ENCODE measurements at places on chromosomes 6 and 20.

DNA sequence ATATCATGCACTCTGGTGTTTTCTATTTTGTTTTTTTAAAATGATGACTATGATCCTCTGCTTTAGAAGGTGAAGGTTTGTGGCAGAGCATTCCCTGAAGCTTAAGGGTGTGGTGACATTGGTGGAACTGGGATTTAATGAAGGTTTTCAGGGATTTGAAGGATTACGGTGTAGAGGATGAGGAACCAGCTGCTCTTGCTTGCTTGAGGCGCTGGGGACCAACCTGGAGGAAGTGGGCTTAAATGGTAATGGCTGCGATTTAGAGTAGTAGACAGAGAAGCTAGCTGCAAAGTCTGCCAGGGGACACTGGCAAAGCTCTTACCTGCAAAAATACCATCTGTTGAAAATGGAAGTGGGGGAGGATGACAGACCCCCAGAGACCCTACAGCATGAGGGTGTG, 241.8 kb downstream of the CLIC5 start:
- DNase-seq = no peak

GRCh38 chr6:66402873-66403272, 695.8 kb upstream of the EYS start:
- no peak for DNase-seq

DNA sequence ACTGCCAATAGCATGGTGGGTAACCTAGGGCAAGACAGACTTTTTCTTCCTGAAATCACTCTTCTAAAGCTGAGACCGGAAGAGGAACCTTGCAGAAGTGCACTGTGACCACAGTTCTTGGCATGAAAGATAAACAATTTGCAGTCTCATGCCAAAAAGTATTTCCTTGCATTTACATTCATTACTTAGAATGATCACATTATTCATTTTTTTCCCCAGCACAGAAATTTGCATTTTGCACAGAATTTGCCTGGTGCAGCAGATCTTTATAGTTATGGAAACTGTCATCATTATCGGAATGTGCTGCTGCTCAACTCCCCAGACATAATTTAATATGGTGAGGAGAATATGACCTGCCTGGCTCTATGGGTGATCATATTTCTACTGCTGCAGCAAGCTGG, 42.2 kb upstream of the EDN3 start:
- DNase-seq = no peak

DNA sequence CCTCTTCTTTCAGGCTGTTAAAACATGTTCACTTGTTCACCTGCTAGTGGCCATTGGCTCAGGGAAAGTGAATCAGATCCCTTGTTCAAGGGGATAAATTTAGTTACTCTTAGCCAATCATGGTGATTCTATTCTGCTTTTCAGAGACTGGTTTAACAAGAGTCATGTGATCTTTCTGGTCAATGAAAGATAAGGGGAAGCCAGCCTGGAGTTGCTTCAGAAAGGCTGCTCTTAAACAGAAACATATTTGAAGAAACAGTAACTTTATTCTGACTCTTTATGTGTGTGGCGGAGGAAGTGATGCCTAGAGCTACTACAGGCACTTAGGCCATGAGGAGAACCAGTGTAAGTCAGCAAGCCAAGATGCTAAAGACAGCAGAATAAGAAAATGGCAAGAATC, 28.1 kb upstream of the AHI1 start:
- DNase-seq = no peak

GRCh38 chr6:15171026-15171425, 74.8 kb upstream of the JARID2 start:
- no peak for DNase-seq

DNA sequence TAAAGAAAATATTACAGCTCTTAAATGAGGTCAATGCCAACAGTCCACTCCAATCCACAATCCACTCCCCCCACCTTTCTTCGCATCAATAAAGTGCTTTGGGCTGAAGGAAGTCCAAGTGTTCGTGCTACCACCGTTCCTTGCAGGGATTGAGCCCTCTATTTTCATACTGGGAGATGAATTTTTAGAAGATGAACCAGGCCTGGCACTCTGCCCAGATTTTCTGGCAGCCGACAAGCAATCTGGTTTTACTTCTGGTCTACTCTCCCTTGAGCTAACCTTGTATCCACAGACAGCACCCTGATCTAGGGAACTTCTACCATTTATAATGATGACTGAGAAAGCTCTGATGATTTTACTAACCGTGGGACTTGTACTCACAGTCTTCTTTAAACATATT, 72.3 kb downstream of the BTBD9 start:
- DNase-seq = no peak

GRCh38 chr6:132168961-132169360, 217.8 kb upstream of the CCN2 start:
- no peak for DNase-seq

DNA sequence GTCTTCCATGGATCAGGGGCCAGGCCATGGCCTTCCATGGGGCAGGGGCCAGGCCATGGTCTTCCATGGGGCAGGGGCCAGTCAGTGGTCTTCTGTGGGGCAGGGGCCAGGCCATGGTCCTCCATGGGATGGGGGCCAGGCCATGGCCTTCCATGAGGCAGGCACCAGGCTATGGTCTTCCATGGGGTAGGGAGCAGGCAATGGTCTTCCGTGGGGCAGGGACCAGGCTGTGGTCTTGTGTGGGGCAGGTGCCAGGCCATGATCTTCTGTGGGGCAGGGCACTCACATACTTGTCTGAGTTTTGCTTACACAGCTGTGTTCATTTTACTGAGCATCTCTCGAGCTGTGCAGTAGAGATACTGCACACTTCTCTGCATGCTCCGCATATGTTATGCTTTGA, 57.3 kb upstream of the THBS2 start:
- no peak for DNase-seq

DNA sequence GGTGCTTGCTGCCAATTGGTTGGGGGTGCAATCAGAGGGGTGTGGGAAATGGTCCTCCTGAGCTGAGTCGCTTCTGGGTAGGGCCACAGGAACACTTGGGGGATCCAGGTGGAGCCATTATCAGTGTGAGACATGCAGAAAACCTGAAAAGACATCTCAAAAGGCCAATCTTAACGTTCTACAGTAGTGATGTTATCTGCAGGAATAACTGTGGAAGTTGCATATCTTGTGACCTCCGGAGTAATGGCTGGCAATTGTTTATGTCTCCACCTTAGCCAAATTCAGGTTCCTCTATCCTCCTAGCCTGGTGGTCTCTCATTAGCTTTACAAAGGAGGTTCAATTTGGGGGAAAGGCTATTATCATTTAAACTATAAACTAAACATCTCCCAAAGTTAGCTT, 114.8 kb upstream of the SNX9 start:
- DNase-seq = no peak

DNA sequence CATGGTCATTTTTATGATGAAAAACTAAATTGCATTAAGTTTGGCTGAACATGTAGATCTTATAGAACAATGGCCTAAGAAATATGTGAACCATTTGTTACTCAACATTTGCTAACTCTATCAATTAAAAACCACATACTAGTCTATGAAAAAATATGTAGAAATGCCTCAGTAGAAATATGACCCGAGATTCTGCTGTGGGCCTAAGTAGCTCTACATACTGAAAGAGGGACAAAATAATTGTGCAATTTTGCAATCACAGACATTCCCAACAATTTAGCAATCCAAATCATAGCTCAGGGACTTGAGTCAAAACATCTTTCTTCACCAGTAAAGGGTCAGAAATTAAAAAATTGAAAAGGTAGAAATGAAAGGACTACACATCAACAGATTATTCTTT, 619.0 kb downstream of the FRK start:
- no peak for DNase-seq

- DNase-seq = no peak
Observed at GRCh38 chr6:82246370-82246769, 1.2 kb downstream of the IBTK start.

GRCh38 chr6:53831936-53832660, 37.3 kb downstream of the LRRC1 start:
- no peak for DNase-seq

DNA sequence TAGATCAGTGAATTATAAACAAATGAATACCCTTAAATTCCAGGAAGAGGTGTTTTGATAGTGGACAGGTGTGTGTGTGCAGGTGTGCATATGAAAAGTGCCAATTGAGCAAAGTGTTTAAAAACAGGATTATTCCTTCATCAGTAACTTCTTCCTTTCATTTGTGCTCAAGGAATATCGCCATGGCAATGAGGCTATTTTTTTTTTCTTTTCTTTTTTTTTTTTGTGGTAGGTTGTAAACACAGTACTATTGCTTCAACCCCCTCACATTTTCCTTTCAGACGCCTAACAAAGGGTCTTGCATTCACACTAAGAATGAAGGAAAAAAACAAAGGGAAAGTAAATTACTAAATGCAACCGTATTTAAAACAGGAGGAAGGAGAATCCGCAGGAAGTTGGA, 2.0 kb upstream of the HSPA1B start:
- DNase-seq = no peak

GRCh38 chr6:113629256-113629655, 227.9 kb upstream of the MARCKS start:
- no peak for DNase-seq

GRCh38 chr6:37785002-37785662, 34.4 kb upstream of the ZFAND3 start:
- DNase-seq = peak; percentile 47

DNA sequence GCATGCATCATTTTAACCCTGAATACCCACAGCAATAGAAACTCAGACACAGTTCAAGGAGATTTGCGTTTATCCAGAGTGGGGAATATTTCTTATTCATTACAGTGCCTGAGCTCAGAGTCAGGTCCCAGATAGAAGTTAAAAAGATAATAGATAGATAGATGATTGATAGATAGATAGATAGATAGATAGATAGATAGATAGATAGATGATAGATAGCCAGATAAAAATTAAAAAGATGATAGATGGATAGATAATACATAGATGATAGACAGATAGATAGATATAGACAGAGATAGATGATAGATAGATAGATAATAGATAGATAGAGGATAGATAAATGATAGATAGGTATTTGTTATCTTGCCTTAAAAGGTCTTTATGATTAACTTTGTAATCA, 184.7 kb downstream of the MYLK4 start:
- DNase-seq = no peak

GRCh38 chr6:56091159-56091869, 156.1 kb downstream of the COL21A1 start:
- DNase-seq = no peak

GRCh38 chr20:48411245-48411644, 416.6 kb downstream of the PREX1 start:
- no peak for DNase-seq

DNA sequence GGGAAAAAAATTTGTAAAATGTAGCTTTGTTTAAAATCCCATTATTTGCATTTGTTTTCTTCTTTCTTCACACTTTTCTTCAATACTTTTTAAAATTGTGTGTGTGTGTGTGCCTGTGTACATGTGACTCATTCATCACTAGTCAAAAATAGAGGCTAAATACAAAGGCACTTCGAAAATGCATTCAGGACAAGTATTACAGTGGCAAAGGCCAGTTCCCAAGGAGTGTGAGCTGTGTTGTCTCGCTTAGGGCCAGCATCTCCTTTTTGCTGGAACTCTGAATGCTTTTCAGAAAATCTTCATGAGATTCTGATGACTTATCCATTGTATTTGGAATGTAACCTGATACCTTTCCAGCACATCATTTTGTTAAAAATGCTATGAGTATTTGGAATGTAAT, 288.5 kb upstream of the CNR1 start:
- DNase-seq = no peak

DNA sequence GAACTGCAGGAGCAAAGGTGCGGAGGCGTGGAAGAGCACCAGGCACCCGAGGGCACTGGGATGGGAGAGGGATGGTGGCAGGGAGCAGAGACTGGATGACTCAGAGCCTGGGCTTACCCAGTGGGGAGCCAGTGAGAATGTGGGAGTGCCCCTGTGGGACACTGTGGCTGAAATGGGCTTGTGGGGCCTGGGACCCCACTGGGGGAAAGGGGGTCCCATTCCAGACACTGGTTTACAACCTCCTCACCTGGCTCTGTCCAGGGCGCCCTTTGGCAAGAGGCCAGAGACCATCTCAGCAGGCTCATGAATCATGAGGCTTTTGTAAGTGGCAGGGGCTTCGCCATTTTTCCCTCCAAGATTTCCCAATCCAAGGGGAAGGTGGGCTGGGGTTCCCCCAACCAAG, 124.0 kb upstream of the MAFB start:
- DNase-seq = no peak

DNA sequence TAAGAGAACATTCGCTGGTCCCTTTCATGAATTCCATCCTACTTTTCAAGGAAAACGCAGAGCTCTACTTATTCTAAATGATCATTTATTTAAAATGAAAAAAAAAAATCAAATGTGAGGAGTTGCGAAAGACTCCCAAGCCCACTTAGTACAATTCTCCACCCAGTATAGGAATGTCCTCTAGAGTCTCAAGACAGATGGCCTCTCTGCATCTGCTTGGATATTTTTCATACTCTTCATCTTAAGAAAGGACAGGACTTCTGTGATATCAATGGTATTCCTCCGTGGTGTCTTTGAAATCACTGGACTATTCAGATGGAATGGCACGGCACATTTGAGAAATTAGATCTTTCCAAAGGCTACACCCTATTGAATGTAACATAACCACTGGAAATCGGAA, 107.1 kb downstream of the PTPRK start:
- no peak for DNase-seq

DNA sequence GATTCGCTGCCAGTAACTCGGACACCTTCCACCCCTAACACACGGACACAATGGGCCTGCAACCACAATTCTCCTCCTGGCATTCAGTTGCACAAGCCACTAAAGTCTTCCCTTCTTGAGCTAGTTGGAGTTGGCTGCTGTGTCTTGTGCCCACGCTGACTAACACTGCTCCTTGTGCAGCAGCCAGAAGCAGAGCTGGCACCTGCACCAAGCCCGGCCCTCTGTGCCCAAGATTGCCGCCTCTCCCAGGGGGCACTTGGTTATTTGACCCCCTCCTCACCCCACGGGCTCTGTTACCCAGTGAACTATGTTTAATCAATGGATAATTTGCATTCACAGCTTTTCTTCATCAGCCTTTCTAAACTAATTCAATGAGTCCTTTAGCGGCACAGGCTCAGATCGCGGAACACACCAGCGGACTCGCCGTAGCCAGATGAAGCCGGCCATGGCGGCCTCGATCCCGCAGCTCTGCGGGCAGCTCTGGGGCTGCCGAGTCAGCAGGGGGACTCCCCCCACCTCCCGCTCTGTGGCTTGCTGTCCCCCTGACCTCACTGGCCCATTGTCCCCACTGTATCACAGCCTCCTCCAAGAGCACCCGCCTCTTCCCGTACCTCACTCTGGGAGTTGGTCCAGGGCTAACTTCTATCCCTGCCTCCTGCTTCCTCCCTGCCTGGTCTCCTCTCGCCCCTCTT, 94.8 kb upstream of the AFDN start:
- no peak for DNase-seq

GRCh38 chr20:53524589-53525312, 68.9 kb downstream of the ZNF217 start:
- DNase-seq = no peak
